GDM1 (cell line): ENCODE measurements at places on chromosomes 3 and 15.

DNA sequence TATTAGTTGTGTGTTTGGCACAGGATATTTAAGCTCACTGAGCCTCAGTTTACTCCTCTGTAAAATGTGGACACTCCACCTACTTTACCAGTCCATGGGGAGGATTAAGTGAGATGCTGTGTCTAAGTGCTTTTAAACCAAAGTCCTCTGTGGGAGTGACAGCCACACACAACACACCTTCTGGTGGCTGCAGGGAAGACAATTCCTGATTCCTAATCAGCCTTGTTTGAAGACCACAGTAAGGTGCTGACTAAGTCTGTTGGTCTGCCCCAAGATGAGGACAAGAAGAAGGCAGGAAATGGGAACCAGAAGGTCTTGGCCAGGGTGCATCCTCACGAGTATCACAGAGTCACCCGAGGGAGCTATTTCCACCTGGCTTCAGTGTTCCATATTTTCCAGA, 52.3 kb downstream of the EPHB1 start:
- no peak for DNase-seq

DNA sequence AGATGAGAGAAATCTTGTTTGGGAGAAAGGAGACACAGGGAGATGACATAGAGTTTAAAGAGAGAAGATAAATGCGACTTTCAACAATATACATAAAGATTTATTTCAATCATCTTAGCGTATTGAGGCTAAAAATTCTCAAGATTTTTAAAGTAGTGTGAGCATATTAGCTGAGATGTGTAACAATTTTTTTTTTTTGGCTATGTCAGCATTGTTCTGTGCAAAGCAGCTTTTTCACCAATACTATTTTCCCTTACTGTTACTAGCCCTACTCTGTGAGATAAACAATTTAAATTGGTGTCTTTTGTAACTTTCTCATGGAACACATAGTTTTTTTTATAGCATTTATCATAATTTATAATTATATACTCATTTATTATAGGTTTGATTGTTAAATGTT, 185.2 kb upstream of the ZNF385D start:
- DNase-seq, result no peak

DNA sequence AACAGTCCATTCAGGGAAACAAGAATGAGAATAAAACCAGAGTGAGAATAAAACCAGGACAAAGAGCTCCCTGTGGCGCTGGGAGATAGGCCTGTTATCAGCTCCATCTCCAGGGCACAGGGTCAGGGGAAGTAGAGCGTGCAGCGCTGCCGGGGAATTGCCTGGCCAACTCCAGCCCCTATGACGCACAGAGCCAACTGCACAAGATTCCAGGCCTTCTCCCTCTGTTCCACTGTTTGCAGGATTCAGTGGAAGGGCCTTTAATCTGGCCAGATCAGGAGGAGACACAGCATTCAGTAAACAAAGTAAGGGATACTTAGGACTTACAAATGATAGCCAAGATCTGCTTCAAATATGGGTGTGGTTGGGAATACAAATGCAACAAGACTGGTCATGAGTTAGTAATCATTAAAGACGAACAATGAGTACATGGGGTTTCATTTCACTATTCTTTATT, 49.4 kb downstream of the ITGB5 start:
- DNase-seq, result no peak

- DNase-seq, result no peak
Observed at GRCh38 chr3:55453886-55454496, 33.1 kb downstream of the WNT5A start.

GRCh38 chr3:97838393-97838792, 16.6 kb downstream of the CRYBG3 start:
- DNase-seq, result no peak

GRCh38 chr3:143226678-143227291, 107.2 kb downstream of the CHST2 start:
- no peak for DNase-seq
